Mucosa of descending colon (tissue), 3 donors: ENCODE measurements at places on chromosomes 5 and 9. TPM values are rescaled to one million over a fixed set of nuclear protein-coding genes. Genes with fewer than 3 reads are reported as not detected.

DNA sequence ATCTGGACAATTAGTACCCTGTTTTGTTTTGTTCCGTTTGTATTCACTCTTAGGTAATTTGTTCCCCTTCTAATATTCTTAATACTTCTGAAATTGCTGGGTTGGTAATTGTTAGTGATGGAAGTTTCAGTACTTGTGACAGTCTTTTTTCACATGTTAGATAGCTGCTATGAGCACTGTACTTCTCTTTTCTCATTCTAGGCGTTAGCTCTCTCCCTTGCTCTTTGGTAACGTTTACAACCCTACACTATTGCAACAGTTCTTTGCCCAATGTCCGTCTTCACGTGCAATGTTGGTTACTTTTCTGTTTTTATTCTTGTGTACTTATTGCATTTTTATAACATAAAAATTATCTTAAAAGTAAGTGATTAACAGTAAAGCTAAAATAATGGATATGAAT is 1509.0 kb downstream of the MAT2B start:
- no peak for DNase-seq

- no peak for DNase-seq
Measured at GRCh38 chr9:76570826-76571225, 111.8 kb downstream of the GCNT1 start.

DNA sequence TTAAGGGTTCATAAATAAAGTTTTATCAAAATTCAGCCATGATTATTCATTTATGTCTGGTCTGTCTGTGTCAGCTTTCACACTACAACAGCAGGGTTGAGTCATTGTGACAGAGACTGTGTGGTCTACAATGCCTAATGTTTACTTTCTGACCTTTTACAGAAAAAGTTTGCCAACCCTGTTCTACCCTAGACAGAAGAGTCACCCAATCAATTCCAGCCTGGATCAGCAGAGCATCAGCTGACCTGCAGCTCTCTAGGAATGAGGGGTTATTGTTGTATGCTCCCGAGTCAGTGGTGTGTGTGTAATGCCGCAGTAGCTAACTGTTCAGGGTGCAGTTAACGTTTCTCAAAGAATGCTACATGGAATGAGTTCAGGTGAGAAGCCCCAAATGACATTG is 87.3 kb downstream of the HRH2 start:
- DNase-seq, result no peak

GRCh38 chr5:135565725-135566421 is 12.9 kb downstream of the CXCL14 start:
- DNase-seq, result peak; percentile 87

GRCh38 chr9:116543731-116544400 is 143.2 kb upstream of the TRIM32 start:
- DNase-seq, result no peak

DNA sequence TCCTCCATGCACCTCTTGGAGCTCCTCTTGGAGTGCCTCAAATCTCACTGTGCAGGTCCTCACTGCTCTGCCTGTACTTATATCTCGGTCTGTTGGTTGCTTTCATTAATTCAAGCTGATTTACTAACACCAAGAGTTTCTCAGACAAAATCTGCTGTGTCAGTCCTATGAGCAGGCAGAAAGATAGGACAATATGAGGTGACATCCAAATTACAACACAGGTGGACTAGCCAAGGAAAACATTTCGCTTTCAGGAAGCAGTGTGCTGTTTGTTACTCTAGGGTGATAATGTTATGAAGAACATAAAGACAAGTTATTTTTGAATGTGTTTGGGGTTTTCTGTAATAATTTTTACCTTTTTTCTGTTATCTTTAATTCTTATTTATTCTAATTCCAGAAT is 264.1 kb upstream of the ANKH start:
- DNase-seq, result no peak

DNA sequence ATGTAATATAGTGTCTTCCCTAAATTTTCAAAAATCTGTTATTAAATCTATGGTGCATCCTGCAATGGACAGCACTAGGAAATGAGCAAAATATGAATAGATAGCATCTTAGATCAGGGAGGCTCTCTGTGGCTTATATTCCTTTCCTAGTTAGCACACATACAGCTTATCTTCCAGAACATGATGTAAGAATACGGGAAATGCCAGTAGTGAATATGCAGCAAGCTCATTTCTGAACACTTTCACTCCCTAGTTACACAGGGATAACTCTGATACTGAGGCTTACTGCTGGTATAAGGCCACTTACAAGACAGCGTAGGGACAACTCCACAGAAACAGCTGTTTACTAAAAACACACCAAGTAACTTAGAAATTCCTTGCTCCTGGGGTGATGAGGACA is 297.3 kb upstream of the SMARCA2 start:
- no peak for DNase-seq

GRCh38 chr5:176513788-176514187 is 23.4 kb downstream of the RNF44 start:
- DNase-seq, result no peak

- DNase-seq, result no peak
Measured at GRCh38 chr9:89634995-89635742, 30.4 kb downstream of the GADD45G start.

DNA sequence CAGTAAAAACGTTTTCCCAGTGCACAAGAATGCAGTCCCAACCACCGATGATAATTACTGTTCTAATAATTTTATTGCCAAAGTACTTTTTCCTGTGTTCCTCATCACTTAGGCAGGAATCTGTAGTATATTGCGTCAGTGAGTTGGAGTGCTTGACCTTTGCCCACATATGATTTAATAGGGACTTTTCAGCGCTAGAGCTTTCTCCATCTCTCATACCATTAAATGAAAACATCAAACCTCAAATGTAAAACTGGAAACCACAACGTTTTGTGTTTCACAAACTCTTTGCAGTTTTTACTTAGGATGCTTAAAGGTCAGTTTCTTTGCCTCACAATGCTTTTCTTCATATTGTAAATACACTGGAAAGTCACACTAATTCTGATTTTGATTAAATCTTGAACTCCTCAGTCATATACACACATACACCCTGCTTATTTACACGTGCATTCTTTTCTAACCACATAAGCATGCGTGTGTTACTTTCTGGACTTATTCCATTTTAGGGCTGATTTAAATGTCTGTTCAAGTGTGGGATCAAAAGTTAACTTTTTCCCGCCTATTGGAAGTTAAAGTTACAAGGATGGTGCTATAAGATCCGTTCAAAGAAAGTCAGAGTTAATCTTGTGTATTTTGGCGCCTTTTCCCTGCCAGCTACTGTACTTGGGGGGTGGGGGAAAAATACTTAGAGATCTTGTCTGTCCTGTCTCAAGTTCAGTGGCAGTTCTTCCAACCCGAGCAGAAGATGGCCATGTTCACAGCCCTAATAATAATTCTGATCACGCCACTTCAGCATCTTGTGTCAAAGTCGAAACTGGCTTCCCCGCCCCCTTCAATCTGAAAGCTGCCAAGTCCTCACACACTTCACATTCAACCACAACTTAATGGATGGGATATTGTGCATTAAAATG is 6.6 kb upstream of the NFIB start:
- no peak for DNase-seq

GRCh38 chr9:92008041-92008440 is 58.0 kb upstream of the ROR2 start:
- DNase-seq, result no peak

- no peak for DNase-seq
Measured at GRCh38 chr5:16606628-16607027, 10.2 kb downstream of the RETREG1 start.

- peak; percentile 62 for DNase-seq
Measured at GRCh38 chr5:167378894-167379723, 912.3 kb upstream of the WWC1 start.

DNA sequence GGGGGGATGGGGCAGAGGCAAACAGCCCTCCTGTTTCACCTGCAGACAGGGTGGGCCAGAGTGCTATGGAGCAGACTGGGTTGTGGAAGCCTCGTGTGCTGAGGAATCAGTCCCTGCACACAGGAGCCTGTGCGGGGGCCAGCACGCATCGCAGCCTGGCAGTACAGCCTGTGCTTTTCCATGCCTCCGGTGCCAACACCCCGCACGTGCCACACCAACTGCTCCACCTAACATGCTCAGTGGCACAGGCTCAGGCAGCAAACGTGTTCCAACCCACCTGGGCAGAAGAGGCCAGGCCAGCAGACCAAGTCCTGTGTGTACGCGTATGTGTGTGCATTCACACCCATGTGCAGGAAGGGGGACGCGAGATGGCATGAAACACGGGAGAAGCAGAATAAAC is 37.4 kb upstream of the FBXW11 start:
- DNase-seq, result no peak

DNA sequence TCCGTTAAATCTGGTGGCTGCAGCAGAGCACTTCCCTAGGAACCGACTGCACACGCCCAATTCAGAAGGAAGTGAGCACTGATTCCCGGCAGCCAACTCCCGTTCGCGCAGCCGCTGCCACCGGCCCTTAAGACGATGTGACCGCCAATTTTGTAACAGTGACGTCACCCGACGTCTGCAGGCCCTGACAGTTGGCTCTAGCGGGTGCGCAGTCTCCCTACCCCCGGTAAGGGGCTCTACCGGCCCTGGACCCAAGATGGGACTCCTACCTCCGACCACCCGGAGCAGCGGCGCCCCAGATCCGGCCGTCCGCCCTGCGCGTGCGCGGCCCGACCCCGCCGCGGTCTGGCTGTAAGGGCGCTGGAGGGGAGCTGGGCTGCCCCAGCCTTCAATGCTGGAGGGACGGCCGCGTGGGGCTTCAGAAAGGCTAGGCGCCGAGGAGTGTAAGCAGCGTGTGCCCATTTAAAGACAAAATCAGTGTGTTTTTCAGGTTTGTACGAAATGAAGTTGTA is 19.1 kb downstream of the DNAJA1 start:
- peak; percentile 89 for DNase-seq

GRCh38 chr5:145478651-145479050 is 356.5 kb downstream of the PRELID2 start:
- DNase-seq, result no peak

GRCh38 chr5:11084111-11084510 is 323.1 kb upstream of the DAP start:
- DNase-seq, result no peak

GRCh38 chr9:86721226-86721781 is 226.0 kb downstream of the GAS1 start:
- DNase-seq, result no peak

- no peak for DNase-seq
Measured at GRCh38 chr5:96022971-96023370, 61.3 kb upstream of the ELL2 start.

- DNase-seq, result peak; percentile 80
Measured at GRCh38 chr9:21801683-21802417, 586 bp upstream of the MTAP start.

Gene RGS3
- total RNA-seq, result 70.7 TPM

Gene PCDHB5
- total RNA-seq, result 3.0 TPM

Gene CHD1
- total RNA-seq, result 48.0 TPM

Gene REEP2
- 16.3 TPM for total RNA-seq

Gene QRFP
- not detected for total RNA-seq

Gene GNE
- 93.0 TPM for total RNA-seq

Gene PKD2L2
- total RNA-seq, result not detected

Gene ARRDC3
- 39.6 TPM for total RNA-seq

Gene SLC28A3
- total RNA-seq, result 0.41 TPM

Gene STXBP1
- total RNA-seq, result 11.8 TPM

Gene PPP2CA
- total RNA-seq, result 120 TPM

Gene TRIP13
- total RNA-seq, result 1.4 TPM
